Stimulated activated CD4-positive, alpha-beta T cell treated with anti-CD3 and anti-CD28 coated beads, Interleukin-4, amount 100 ng/mL, for 1 hour (primary cell): ENCODE measurements at places on chromosomes 12 and 14.

- DNase-seq = no peak
These were observed 152.8 kb upstream of the PTPRQ start for GRCh38 chr12:80291108-80291754.

DNA sequence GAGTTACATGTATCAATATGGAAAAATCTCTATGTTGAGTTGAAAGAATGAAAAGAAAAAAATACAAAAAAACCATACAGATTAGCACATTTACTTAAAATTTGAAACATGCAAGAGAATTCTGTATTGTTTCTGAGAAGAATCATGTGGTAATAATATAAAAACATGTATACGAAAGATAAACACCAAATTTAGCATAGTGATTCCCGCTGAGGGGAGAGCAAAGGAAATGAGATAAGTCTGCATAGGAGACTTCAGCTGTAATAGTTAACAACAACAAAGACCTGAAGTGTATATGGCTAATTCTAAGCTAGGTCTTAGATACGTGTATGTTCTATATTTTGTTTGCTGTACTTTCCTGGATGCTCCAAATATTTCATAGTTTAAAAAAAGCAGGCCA, 46.5 kb downstream of the FNTB start:
- no peak for DNase-seq

GRCh38 chr12:98868076-98868475, 223.0 kb downstream of the APAF1 start:
- no peak for DNase-seq

GRCh38 chr12:109861689-109862314, 18.5 kb downstream of the GLTP start:
- no peak for DNase-seq

- DNase-seq = no peak
These were observed 31.7 kb downstream of the ETV6 start for GRCh38 chr12:11681207-11681606.

DNA sequence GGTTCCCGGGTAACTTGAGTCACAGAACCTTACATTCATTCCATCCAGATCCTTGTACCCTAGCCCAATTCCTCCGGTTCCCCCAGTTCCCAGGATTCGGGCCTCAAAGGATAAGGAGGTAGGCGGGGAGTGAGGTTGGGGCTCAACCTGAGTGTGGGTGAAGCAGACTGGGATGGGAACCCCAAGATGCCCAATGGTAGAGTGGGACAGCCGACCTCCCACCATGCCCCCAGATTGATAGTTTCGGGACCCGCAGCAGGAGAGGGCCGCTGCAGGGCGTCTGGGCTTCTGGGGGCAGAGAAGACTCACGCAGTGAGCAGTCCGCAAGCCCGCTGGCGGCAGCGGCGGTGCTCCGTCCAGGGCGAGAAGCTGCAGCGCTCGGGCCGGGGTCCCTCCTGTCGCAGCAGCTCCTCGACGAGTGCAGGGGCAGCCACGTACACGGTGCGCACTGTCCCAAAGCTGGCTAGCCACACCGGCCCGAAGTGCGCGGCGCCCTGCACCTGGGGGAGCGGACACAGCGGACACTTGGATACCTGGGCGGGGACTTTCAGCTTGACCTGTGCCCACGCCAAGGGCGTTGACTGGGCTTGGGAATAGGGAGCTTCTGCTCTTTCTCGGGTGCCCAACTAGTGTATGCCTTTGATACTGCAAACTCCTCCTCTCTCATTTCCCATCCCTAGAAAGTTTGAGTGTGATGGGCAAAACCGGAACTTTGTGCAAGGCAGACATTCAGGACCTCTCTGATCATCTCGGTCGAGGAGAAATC, 997 bp downstream of the CYP27B1 start:
- DNase-seq = no peak
